Cortex of kidney (tissue), 1 donor: ENCODE measurements at places on chromosomes 12 and 14.

DNA sequence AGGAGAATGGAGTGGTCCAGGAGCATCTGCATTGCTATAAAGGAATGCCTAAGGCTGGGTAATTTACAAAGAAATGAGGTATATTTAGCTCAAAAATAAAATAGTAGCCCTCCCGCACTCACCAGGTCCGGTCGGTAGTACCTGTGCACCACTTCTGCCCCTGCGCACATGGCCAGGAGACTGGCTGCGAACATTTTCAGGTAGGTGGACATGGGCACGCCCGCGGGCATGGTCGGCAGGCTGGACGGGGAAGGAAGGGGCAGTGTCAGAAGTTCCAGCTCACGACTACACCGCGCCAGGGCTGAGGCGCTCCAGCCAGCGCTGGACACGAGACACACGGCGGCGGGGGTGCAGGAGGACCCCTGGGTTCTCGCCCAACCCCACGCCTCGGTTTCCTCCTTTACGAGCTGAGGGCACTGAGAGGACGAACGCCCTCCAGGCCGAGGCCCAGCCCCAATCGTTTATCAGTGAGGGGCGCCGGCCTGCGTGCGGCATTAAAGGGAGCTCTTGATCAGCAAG lies 9.1 kb upstream of the TDG start:
- DNase-seq, result no peak

DNA sequence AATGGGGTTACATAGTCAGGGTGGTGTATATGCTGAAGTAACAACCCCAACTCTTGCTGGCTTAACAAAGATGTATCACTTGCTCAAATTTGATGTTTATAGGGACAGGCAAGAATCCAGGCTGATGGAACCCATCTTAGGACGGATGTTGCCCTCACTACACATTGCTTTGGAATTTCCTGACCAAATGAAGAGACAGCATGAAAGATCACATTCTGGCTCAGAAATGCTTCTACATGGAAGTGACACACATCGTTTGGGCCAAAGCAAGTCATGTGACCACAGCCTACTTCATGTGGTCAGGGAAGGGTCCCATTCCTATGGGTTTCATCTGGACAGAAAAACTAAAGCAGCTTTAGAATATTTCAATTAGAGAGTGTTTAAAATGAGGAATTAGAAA lies 345.8 kb downstream of the TMEM132D start:
- no peak for DNase-seq

DNA sequence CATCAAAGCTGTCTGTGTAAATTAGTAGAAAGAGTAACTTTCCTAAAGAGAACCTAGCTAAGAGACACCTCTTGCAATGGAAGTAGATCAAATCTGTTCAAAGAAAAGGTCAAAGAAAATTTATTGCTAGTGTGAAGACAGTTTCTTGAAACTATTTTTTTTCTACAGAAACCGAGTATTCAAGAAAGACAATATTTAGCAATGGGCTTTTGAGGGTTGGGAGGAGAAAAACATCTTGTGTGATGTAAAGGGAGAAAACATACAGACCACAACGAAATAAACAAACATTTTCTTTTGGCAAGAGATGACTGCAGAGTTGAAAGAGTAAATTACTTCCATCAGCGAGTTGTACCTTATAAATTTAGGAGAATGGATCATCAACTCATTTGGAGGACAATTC lies 24.4 kb downstream of the NKX2-1 start:
- no peak for DNase-seq

DNA sequence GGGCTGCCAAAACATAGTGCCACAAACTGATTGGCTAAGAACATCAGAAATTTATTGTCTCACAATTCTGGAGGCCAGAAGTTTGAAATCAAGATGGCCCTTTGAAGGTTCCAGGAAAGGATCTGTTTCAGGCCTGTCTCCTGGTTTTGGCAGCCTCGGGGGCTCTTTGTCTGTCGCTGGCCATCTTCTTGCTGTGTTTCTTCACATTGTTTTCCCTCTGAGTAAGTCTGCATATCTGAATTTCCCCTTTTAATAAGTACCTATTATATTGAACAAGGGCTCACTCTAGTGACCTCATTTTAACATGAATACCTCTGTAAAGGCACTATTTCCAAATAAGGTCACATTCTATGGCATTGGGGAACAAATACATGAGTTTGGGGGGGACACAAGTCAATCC lies 467.1 kb upstream of the MGAT4C start:
- no peak for DNase-seq

GRCh38 chr14:34138175-34138574 lies 187.3 kb upstream of the EGLN3 start:
- no peak for DNase-seq

DNA sequence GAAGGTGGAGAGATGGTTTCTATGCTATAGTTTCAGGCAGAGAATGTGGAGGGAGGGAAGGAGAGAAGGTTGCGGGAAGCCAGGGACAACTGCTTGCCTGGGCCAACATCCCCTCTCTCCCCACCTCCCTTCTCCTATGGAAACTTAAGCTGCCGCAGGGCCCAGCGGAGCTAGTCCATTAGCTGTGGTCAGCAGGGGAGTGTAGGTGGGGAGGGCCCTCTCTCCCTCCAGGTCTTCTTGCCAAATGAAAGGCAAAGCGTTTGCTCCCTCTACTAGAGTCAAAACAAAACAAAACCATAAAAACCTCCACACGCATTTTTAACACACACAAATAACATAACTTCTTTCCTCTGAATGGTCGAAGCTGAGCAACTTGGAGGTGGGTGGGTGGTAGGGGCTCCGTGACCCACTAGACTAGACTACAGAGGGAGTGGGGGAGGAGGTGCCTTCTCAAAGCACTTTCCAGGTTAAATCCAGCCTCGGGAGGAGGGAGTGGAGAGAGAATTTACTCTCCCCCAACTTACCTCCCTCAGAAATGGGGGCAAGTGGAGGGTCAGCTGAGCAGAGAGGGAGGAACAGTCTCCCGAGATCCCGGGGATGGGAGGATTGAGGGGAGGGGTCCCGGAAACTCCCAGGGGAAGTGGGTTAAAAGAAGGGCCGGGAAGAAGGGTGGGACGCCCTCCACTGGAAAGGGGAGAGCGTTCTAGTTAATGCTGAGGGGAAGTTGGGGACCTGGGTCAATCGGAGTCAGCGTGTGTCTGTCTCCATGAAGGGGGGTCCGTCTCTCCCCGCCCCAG lies 4.6 kb upstream of the CACNB3 start:
- no peak for DNase-seq

GRCh38 chr14:81243499-81243898 lies 22.7 kb upstream of the GTF2A1 start:
- DNase-seq, result no peak

DNA sequence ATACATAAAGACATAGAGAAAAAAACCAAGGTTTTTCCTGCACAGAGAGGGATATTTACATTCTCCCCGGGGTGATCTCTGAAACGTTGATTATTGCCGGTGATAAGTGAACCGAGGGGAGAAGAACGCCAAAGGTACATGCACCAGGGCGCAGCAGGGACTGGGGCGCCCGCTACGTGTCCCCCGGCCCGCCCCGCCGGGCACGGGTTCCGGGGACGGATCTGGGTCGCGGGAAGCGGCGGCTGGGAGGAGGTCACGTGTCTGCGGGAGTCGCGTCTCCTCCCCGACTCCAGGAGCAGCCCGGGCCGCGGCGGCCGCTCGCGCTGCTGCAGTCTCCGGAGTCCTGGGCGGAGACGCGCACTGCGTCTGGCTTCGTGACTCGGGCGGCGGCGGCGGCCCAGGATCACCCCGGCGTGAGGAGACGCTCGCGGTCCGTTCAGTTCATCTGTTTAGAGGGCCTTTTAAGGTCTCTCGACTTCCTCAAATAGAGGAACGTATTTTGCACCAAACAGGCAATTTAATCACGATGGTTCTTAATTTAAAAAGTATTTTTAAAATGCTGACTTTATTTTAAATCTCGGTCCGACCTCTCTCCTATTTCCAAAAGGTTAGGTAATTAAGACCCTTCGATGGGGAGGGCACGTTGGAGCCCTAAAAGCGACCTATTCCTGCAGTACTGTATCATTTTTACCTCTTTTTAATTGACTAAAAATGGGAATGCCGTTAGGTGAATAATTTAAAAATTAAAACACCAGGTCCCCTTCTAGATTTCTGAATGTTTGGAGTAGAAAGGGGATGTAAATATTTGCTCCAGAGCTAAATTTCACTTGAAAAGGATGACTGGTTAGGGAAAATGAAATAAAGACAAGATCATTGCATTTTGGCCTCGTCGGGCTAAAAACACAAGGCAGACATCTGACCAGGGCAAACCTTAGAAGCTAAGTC lies 1.8 kb upstream of the BHLHE41 start:
- no peak for DNase-seq

- DNase-seq, result no peak
Measured at GRCh38 chr14:104145826-104146601, 7.6 kb downstream of the KIF26A start.

- no peak for DNase-seq
Measured at GRCh38 chr12:112381406-112381882, 787 bp downstream of the HECTD4 start.

DNA sequence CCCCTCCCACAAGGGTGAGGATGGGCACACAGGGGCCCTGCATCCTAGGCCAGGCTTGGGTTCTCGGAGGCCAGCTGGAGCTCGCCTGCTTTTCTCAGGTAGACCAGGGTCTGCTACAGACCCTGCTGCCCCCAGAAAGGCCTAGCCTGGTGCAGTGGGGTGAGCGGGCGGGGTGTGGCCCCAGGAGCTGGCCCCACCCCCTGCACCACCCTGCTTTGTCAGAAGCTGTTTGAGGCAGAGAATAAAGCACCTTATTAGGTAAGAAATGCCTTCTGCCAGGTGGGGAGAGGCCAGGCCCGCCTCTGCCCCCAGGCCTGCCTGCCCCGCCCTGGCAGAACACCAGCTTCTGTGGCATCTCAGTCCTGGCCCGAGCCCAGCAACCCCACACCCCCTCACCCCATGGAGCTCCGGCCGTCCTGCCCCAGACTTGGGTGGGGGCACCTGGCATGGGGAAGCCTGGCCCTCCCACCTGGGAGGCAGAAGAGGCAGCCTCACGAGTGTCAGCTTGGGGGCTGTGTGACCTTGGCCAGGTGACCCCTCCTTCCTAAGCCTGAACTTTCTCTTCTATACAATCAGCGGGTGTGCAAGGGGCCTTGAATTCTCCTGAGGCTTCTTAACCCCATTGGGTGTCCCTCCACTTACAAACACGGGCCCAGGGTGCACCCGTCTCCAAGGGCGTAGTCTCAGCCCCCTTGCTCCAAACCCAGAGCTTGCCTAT lies 43.2 kb downstream of the KRT80 start:
- DNase-seq, result no peak

DNA sequence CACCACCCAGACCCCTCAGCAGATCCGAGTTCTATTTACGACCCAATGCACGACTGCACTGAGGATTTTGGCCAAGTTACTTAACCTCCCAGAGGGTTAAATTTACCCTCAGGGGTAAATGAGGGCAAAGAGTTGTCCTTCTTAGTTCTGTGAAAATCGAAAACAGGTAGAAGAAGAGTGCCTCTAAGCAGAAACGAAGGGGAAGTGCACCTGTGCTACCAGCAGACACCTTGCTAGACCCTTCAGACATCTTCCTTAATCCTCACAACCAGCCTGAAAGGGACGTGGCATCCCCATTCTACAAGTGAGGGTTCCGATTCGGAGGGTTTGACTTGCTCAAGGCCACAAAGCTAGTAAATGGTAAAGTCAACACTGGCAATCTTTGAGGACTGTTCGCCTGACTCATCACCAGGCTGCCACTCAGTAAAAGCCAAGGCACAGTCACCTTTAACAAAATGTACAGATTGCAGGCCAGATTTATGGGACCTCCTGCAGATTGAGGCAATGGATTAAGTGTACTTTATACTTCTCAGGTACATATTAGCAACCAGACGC lies 1.6 kb downstream of the GSG1 start:
- DNase-seq, result no peak

GRCh38 chr12:31524791-31525495 lies 66.0 kb downstream of the DENND5B start:
- DNase-seq, result no peak

DNA sequence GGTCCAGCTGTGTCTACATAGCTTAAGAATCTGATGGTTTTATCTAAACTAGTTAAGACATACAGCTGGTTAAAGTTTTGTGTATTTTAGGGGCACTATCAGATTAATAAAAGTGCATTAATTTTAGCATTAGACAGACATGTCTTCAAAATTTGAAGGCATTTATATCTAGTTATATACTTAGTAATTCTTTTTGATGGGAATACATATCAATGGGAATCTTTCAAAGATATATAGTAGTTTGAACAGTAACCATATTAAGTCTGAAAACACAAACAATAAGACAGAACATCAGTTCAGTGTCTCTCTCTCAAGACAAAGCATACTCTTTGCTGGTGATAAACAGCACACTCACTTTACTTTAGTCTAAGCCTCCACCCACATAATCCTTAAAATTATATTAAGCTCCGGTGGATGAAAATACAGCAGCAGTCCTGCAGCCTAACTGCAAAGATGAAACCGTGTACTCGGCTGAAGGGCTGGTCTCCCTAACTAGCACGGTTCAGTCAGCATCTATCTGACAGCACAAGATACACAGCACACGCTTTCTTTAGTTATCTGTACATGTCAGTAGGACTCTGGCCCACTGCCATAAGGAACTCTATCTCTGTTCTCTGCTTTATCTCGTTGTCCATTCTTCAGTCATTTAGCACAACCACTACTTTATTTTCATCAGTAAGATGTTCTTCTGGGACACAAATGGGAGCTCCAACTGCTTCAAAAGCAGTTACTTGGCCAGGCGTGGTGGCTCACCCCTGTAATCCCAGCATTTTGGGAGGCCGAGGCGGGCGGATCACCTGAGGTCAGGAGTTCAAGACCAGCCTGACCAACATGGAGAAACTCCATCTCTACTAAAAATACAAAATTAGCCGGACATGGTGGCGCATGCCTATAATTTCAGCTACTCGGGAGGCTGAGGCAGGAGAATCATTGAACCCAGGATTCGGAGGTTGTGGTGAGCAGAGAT lies 80.5 kb downstream of the MED13L start:
- no peak for DNase-seq

GRCh38 chr12:5072311-5072710 lies 28.6 kb downstream of the KCNA5 start:
- DNase-seq, result no peak

GRCh38 chr14:29486132-29486531 lies 441.5 kb downstream of the PRKD1 start:
- DNase-seq, result no peak

DNA sequence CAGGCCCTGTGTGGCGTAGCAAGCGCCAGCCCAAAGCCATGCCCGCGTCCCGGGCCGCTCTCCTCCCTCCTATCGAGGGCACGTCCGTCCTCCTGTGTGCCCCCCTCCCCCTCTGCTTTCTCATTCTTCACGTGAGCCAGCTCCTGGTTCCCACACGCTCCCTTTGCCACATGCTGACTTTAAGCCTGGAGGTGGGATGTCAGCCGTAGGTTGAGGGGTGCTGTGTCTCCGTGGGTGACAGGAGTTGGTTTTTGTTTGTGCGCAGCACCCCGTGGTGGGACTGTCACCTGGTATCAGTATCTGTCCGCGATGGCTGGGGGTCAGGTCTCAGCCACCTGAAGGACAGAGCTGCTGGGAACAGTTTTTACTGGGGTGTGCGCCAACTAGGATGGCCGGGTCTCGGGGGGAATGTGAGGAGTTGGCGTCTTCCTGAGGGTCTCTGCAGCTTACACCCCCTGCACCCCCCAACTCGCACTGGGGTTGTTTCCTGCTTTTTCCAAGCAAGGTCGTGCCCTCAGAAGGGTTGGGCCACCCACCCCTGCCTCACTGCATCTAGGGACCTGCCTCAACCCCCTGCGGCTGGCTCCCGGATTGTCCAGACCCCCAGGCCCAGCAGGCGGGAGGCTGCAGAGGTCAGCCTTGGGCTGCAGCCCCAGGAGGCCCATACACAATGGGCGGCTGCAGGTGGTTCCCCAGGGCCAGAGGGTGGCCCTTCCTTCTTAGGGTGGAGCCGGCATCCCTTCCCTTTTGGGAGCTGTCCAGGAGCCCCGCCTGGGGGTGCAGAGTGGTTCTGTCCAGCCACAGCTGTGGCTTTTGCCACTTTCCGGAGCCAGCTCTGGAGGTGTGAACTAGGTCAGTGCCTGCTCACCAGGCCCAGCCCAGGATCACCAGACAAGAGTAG lies 7.3 kb downstream of the ULK1 start:
- DNase-seq, result no peak
